Fibroblast of mammary gland (primary cell): ENCODE measurements at places on chromosomes 3 and 15.

DNA sequence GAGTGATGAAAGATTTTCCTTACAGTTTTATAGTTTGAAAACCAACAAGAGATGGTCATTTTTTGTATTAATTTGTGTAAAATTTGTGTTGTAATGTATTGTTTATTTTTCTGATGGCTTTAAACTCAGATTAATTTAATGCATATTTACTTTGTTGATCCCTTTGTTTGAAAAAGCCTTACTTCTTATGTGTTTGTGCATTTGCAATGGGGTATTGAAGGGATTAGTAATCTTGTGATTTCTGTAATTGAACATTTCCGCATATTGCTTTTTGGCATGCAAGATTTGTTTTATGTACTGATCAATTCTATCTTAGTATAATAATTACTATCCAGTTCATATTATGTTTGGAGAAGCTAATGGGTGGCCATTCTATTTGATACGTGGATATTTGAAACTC, 98.4 kb upstream of the ROBO1 start:
- no peak for DNase-seq

DNA sequence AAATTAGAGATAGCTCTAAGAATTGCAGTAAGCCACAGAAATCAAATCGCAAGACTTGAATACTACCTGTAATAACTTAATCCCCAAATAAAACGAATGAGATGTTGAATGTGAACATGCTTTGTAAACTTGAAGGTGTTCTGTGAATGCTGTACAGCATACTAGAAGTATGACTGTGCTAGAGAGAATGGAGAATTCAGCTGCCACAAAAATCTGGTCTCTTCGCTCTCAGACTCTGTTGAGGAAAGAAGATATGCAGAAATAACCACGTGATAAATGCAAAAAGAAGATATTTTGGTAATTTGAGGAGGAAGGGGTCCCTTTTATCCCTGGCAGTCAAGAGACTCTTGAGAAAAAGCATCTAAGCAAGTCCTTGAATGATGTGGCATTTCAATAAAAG, 37.3 kb downstream of the ZBTB38 start:
- DNase-seq, result no peak

GRCh38 chr3:123733341-123733740, 148.5 kb upstream of the HACD2 start:
- no peak for DNase-seq

- DNase-seq, result no peak
Observed at GRCh38 chr3:79018265-79018664, 749.5 kb downstream of the ROBO1 start.

- no peak for DNase-seq
Observed at GRCh38 chr3:123621186-123621849, 36.5 kb upstream of the HACD2 start.

- DNase-seq, result no peak
Observed at GRCh38 chr3:77586216-77586615, 546.3 kb downstream of the ROBO2 start.

DNA sequence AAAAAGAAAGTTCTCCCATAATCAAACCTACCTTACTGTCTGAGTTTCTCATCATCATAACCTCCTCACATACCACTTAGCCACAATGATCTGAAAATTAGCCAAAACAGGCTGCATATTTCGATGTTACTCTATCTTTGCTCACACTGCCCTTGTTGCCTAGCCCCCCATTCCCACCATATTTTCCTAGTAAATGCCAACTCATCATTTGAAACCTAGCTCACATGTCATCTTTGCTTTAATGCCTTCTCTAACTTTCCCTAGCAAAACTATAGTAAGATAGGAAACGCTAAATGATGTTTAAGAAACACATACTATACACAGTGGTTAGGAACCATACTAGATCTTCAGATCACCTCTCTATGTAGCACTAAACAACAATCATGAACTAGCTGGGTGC, 64.9 kb downstream of the INO80 start:
- no peak for DNase-seq

- DNase-seq, result no peak
Observed at GRCh38 chr15:33093222-33093621, 101.3 kb downstream of the FMN1 start.

GRCh38 chr15:78177447-78177873, 28.3 kb downstream of the IDH3A start:
- peak; percentile 10 for DNase-seq

GRCh38 chr3:46883054-46883829, 5.7 kb downstream of the PTH1R start:
- DNase-seq, result peak; percentile 16

GRCh38 chr3:116302087-116302747, 143.1 kb downstream of the LSAMP start:
- DNase-seq, result peak; percentile 36
